Cardiac muscle cell (in vitro differentiated cells and primary cell): ENCODE measurements at places on chromosomes 4 and X. TPM values are rescaled to one million over a fixed set of nuclear protein-coding genes. Genes with fewer than 3 reads are reported as not detected.
A peak's percentile ranks its signal among the peaks of the same experiment; 100 is the strongest.

Gene CDKN2AIP
- total RNA-seq, result 30.8 and 34.1 TPM in 2 replicates

Gene DMRTC1B
- 0.74 and 0.92 TPM in 2 replicates for total RNA-seq

Gene FABP2
- total RNA-seq, result 5.5 and 6.0 TPM in 2 replicates

Gene UGT2A1
- total RNA-seq, result not detected in 2 replicates

Gene BRS3
- total RNA-seq, result not detected in 2 replicates

Gene TMPRSS11B
- not detected in 2 replicates for total RNA-seq

Gene BEND2
- not detected in 2 replicates for total RNA-seq

GRCh38 chr4:141711211-141711610 is 74.8 kb downstream of the IL15 start:
- H3K36me3 ChIP-seq, result no peaks in the 10 kb centered on the region
- H3K4me1 ChIP-seq, result no peaks in the 10 kb centered on the region
- no peak overlapping the region for H3K27ac ChIP-seq
- DNase-seq, result peak; percentile 15
- no peak overlapping the region for H3K4me3 ChIP-seq

DNA sequence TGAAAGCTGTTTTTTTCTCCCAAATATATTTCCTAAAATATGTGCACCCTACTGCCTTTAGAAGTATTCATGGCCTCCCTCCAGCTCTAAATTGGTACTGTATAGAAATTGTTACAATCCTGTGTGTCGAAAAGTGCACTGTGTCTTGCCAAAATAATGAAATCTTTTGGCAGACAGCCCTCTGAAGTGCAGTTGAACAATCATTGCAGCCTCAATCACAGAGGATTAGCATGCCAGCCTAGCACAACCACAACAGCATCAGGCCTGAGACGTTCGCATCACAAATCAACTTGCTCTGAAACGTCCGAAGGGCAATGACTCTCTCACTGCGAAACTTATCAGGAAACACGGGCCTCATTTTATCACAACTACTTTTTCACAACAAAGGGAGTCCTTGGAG is 99.0 kb downstream of the ANOS1 start:
- peak; percentile 5 for DNase-seq
- no peak overlapping the region for H3K4me3 ChIP-seq
- H3K4me1 ChIP-seq, result peaks cover 20% of the 10 kb centered on the region
- no peak overlapping the region for H3K27ac ChIP-seq

- H3K27ac ChIP-seq, result no peak overlapping the region
- no peaks in the 10 kb centered on the region for H3K36me3 ChIP-seq
- H3K4me1 ChIP-seq, result no peaks in the 10 kb centered on the region
- no peak for DNase-seq
- no peak overlapping the region for H3K4me3 ChIP-seq
These were observed 407.9 kb downstream of the TECRL start for GRCh38 chr4:64001229-64001898.

DNA sequence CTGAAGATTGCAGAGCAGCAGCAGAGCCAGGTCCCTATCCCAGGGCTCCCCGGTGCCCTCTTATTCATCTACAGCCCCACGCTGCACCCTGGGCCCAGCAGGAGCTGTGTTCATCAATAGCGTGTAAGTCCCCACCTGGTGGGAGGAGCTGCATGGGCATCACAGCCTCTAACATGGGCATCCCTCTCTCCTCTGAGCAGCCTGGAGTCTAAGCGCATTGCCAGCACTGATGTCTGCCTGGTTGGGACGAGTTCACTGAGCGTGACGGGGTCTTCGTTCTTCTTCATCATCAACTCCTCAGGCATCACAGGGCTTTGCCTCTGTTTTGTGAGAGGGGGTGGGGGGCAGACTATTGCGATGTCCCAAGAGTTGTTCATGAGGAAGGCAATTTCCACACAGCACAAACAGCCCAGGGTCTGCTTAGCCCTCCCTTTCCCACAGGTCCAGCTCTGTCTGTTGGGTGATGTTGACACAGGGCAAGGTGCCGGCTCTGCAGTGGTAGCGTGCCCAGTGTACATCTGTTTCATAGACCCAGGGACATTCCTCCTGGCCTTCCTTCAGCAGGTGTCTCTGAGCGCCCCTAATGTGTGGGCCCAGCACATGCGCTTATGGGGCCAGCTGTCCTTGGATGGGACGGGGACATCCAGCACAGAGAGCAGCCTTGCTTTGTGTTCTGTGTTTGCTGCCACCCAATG is 85.9 kb downstream of the SORCS2 start:
- H3K4me1 ChIP-seq, result no peaks in the 10 kb centered on the region
- no peak for DNase-seq
- H3K27ac ChIP-seq, result no peak overlapping the region
- no peak overlapping the region for H3K4me3 ChIP-seq

DNA sequence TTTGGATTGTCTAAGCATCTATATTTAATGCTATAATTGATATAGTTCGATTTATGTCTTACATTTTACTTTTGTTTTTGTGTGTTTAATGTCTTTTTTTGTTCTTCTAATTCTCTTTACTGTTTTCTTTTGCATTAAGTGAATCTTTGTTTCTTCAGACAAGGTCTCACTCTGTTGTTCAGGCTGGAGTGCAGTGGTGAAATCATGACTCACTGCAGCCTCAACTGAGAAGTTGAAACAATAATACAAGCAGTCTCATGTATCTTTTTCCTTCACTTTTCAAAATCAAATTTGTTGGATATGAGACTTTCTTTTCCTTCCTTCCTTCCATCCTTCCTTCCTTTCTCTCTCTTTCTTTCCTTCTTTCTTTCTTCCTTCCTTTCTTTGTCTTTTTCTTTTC is 1401.6 kb downstream of the ADGRL3 start:
- H3K36me3 ChIP-seq, result no peaks in the 10 kb centered on the region
- no peaks in the 10 kb centered on the region for H3K4me1 ChIP-seq
- no peak for DNase-seq
- H3K27ac ChIP-seq, result no peak overlapping the region

GRCh38 chr4:105150503-105150902 is 3.8 kb downstream of the TET2 start:
- no peak overlapping the region for H3K4me3 ChIP-seq
- H3K27ac ChIP-seq, result no peak overlapping the region
- H3K27me3 ChIP-seq, result peaks cover 3% of the 10 kb centered on the region
- DNase-seq, result peak; percentile 33
- peaks cover 14% of the 10 kb centered on the region for H3K4me1 ChIP-seq

DNA sequence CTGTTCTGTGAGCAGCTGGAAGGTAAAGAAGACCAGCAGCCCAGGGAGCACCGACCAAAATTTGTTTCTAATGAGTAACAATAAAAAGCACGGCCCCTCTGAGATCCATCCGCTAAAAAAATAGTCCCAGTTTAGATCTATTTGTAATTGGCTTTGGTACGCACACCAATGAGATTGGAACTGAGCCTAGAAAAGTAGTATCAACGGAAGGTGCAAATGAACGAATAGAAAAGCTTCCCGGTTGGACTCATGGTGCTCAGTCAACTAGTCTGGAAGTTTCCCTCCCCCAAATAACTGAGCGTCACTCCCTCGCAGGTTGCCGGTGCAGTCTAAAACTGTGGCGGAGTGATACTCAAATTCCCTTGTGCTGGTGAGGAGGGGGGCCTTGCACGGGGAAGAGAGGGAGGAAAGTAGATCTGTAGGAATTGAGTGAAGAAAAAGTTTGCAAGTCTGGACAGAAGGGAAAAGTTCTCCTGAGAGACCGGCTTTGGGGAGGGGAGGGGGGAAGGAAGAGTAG is at the start of gene COL4A5:
Gene COL4A5, plus strand, starts transcription at position 413 of the 517 bp plus-strand sequence. CDS start 288 bp downstream, outside the sequence.
- H3K27me3 ChIP-seq, result no peaks in the 10 kb centered on the region
- no peaks in the 10 kb centered on the region for H3K36me3 ChIP-seq
- H3K27ac ChIP-seq, result peak within 1 kb of the TSS; percentile 93
- peaks cover 27% of the 10 kb centered on the region for H3K4me1 ChIP-seq
- peak; percentile 92 for DNase-seq
- peak within 1 kb of the TSS; percentile 90 for H3K4me3 ChIP-seq

GRCh38 chrX:119095936-119096335 is 23.1 kb downstream of the CT47C1 start:
- no peak overlapping the region for H3K27ac ChIP-seq
- H3K36me3 ChIP-seq, result no peaks in the 10 kb centered on the region
- no peak for DNase-seq
- no peak overlapping the region for H3K4me3 ChIP-seq
- no peaks in the 10 kb centered on the region for H3K27me3 ChIP-seq
